CD8-positive, alpha-beta memory T cell (primary cell): ENCODE measurements at places on chromosomes 4 and X. TPM values are rescaled to one million over a fixed set of nuclear protein-coding genes. Genes with fewer than 3 reads are reported as not detected.

GRCh38 chrX:154321594-154321993 is 26.0 kb downstream of the TKTL1 start:
- no peak overlapping the region for H3K4me3 ChIP-seq
- no peak overlapping the region for H3K27ac ChIP-seq
- DNase-seq: no peak
- peaks cover 26% of the 10 kb centered on the region for H3K4me1 ChIP-seq

GAGE12F gene
- total RNA-seq: not detected

DNA sequence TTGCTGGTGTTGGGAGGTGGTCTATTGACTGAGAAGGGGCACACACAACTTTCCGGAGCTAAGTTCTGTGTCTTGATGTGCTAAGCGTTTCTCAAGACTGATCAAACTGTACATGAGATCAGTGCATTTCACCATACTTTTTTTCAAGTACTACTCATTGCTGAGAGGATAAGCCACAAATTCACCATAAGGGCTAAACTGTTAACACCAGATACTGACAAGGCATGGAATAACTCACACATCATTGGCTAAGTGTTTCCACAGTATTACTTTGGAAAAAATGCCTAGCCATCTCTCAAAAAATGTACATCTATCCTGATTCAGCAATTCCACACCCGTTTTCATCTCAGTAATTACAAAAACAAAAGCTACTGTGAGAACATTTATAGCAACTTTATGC is 13.0 kb downstream of the RBMX start:
- H3K27ac ChIP-seq: no peak overlapping the region
- DNase-seq: no peak
- H3K4me3 ChIP-seq: no peak overlapping the region
- H3K4me1 ChIP-seq: no peaks in the 10 kb centered on the region
- H3K36me3 ChIP-seq: peaks cover 17% of the 10 kb centered on the region

- DNase-seq: no peak
- H3K27ac ChIP-seq: no peak overlapping the region
- no peaks in the 10 kb centered on the region for H3K4me1 ChIP-seq
- H3K27me3 ChIP-seq: no peaks in the 10 kb centered on the region
Measured at GRCh38 chr4:23438764-23439163, 451.1 kb downstream of the PPARGC1A start.

HGFAC gene
- total RNA-seq: not detected

DNA sequence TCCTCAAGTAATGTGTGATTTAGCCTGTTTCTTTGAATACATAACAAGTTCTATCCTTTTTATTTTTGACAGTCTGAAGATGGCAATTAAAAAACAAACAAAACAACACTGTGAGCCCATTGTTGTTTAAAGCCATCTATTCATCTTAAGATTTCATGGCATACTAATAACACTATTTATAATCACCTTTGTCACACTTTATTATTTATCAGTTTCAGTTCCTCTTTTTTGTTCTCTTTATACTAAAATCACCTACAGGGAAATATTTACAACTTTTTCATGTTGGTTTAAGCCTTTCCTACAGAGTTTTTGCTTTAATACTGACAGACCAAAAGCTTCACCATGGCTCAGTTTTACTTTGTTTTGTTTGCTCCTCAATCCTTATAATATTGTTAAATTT is 247.4 kb upstream of the CTSO start:
- no peaks in the 10 kb centered on the region for H3K4me1 ChIP-seq
- DNase-seq: no peak
- H3K27me3 ChIP-seq: no peaks in the 10 kb centered on the region
- no peak overlapping the region for H3K4me3 ChIP-seq
- no peaks in the 10 kb centered on the region for H3K36me3 ChIP-seq

GRCh38 chr4:33323393-33323792 is 2603.2 kb downstream of the PCDH7 start:
- H3K27me3 ChIP-seq: no peaks in the 10 kb centered on the region
- no peak overlapping the region for H3K27ac ChIP-seq
- H3K36me3 ChIP-seq: no peaks in the 10 kb centered on the region
- H3K4me1 ChIP-seq: no peaks in the 10 kb centered on the region
- no peak for DNase-seq

DNA sequence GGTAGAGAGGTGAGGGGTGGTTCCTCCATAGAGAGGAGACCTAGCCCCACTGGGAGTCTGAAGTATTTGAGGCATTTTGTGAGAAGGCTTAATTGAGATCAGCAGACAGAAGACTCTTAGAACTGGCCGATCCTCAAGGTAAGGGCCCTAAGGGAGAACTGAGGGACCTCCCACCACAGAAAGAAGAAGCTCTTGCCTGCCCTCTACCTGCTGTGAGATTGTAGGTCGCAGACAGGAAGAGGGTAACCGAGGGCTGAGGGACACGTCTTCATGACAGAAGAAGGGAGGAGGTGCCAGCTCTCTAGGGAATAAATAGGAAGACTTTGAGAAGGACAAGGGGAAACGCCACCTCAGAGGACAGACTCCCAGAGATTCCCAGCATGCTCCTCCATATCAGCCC is 24.1 kb upstream of the MAGEC1 start:
- DNase-seq: no peak
- no peak overlapping the region for H3K4me3 ChIP-seq
- no peak overlapping the region for H3K27ac ChIP-seq

SPANXB1 gene
- total RNA-seq: not detected

DNA sequence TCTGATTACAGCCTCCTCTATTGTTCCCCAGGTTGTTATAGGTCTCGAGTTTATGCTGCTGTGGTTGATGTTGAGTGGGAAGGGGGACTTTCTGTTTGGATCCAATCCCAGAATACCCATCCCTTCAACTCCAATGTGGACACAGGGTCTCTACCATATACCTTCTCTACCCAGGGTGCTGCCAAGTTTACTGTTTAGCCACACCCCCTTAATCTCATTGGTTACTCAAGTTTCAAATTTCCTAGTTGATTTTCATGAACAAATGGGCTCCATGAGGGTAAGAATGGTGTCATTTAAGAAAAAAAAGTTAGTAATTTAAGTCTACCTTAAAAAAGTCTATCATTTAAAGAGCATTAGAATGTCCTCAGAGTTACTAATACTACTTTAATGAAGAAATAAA is 3.6 kb upstream of the SPP1 start:
- peaks cover 3% of the 10 kb centered on the region for H3K27me3 ChIP-seq
- no peak overlapping the region for H3K4me3 ChIP-seq
- H3K27ac ChIP-seq: no peak overlapping the region
- peaks cover 8% of the 10 kb centered on the region for H3K4me1 ChIP-seq
- no peaks in the 10 kb centered on the region for H3K36me3 ChIP-seq

DNA sequence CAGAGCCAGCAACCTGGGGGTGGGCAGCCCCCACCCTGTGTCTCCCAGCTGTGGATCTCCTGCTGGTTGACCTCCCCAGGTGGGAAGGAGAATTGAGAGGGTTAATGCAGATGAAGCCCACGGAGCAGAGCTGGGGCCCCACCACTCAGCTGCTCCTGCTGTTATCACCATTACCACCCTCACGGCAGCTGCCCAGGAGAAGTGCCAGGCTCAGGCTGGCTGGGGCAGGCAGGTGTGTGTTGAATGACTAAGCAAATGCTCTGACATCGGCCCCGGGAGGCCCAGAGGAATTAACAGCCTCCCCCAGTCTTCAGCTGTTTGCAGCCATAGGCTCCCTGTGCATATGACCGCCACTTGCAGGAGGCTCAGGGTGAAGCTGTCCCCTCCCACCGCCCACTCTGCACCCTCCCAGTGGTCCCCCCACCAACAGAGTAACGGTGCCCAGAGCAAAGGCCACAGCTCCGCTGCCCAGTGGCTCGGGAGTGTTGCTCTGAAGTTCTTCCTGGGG is 133.8 kb downstream of the CPZ start:
- no peak for DNase-seq
- H3K27me3 ChIP-seq: no peaks in the 10 kb centered on the region
- no peaks in the 10 kb centered on the region for H3K36me3 ChIP-seq
- no peaks in the 10 kb centered on the region for H3K4me1 ChIP-seq
- H3K27ac ChIP-seq: no peak overlapping the region
